ENCODE measurements at places on chromosomes 7 and 10.

DNA sequence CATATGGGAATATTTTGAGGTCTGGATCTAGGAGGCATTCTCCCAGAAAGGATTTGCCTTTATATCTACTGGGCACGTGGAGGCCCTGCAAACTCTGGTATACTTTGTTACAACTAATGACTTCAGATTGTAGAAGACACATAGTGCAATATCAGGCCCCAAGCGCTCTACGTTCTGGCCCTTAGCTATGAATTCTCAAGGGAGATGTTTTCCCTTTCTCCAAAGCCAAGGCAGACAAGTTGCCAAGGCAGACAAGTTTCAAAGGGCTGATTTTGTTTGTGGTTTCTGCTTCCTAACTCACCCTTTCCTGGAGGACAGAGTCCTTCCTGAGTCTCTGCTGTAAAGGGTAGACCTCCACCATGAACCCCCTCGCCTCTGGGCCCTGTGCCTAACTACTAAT is 99.4 kb upstream of the CTTNBP2 start:
- DNase-seq = no peak

DNA sequence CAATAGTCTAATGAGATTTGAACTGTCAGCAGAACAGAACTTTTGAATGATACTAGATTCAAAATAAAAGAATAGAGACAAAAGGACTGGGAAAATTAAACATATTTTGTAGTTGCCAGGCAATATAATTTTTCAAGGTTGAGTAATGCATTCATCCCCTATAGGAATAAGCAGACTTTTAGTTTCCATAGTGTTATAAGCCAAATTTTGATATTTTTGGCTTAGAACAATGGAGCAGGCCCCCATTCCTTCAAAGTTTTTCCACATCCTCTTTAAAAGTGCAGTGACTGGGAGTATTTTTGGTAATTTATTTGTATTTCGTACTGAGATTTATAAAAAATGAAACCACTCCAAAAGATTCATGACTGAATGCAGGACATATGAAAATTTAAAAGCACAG is 24.0 kb downstream of the MEOX2 start:
- DNase-seq = no peak

GRCh38 chr10:114902151-114902550 is 35.8 kb upstream of the TRUB1 start:
- no peak for DNase-seq

DNA sequence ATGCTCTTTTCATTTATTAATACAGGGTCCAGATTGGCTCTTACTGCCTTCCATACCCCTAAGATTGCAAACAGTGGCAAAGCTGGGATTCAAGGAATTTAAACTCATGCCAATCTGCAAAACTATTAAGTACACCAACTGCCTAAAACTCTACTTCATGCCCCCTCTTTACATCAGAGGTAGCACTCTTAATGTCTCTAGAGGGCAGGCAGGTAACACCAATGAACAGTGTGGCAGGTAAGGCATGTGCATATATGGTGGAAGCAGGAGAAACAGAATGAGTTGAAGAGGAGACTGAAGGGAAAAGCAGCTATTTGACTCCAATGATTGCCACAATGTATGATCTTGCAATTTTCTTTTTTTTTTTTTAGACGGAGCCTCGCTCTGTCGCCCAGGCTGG is 156.7 kb downstream of the BTAF1 start:
- DNase-seq = no peak

DNA sequence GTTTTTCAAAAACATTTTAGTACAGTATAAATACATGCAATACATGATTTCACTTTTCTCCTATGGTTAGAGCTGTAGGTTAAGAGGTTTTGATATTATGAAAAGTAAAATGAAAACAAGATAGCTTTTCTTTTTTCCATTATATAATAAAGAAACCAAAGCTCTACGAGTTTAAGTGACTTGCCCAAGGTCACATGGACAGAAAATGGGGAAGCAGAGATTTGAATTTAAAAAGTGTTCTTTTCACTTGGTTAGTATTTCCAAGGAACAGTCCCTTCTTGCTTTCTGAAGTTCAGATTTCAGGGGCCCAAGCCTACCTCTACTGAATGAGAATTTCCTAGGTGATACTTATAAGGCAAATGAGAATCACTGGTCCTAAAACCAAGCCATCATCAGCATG is 13.2 kb upstream of the MAP3K8 start:
- no peak for DNase-seq

All from GM19239 (cell line).